T47D (cell line): ENCODE measurements at places on chromosomes 2 and 18.

GRCh38 chr18:10094154-10094553 lies 180.3 kb downstream of the VAPA start:
- DNase-seq = no peak

DNA sequence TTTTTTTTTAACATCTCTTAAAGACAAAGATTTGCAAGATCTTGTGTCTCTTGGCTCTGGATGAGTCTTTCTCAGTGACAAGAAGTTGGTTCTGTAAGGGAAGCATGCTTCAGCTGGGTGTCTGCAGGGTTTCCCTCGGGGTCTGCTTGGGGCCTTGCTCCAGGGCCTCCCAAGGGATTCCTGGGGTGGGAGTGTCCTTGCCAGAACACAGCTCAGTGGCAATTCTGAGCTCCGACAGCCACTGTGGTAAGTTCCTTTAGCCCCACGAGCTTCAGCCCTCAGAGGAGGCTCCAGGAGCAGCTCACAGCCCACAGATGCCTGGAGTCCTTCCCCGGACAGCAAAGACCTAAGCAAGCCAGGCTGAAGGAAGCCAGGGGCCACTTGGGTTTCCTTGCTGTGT lies 52.4 kb downstream of the EMX1 start:
- DNase-seq = no peak

- DNase-seq = no peak
These were observed 72.3 kb downstream of the BARD1 start for GRCh38 chr2:214737188-214737587.

DNA sequence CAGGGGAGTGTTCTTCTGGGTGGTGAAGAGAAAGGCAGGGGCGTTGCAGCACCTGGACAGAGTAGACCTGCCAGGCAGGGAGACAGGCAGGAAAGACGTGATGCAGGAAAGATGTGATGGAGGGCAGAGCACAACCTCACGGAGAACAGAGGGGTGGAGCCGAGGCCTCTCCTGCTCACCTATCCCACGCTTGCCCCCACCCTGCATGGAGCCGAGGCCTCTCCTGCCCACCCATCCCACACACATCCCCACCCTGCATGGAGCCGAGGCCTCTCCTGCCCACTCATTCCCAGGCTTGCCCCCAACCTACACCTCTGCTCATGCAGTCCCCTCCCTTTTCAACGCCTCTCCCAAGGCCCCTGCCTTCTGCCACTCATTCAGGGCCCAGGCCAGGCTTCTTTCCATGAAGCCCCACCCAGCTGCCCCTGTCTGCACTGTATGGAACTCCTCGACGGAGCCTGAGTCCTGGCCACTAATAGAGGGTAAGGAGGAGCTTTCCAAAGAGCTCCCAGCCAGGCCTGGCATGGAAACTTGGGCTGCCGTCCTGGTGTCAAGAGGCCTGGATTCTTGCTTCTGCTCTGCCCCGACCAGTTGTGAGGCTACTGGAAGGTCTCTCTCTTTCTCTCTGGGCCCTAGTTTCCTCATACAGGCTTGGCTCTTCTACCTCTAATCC lies 32.0 kb upstream of the LOXHD1 start:
- no peak for DNase-seq

DNA sequence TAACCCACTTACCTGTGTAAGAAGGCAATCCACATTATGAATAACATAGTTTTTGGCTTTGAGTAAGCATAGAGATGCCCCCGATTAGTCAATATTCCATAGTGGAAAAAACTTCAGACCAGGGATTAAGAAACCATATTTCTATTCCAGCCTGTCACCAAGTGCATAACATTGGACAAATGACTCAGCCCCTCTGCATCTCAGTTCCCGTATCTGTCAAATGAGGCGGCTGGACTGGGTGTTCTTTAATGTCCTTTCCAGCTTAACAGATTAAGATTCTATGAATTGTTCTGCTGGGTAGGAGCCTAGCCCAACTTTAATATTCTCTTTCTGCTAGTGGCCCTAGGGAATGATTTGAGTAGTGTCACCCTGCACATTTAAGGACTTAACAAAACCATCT lies 11.8 kb upstream of the FTCDNL1 start:
- DNase-seq = no peak

DNA sequence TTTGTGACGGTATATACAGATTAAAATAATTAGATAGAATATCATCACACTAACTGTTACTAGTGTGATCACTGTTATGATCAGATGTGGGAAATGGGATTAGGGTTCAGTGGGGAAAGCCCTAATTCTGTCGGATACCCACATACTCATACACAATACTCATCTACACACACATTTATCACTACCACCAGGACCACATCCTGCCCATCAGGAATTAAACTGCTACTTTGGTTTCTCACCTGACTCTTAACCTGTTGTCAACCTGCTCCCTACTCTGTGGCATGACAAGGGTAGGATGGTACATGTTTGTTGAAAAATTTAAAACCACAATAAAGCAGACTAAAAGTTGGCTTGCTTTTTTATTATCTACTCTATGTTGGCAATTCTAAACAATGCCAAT lies 24.8 kb upstream of the CYP26B1 start:
- no peak for DNase-seq

DNA sequence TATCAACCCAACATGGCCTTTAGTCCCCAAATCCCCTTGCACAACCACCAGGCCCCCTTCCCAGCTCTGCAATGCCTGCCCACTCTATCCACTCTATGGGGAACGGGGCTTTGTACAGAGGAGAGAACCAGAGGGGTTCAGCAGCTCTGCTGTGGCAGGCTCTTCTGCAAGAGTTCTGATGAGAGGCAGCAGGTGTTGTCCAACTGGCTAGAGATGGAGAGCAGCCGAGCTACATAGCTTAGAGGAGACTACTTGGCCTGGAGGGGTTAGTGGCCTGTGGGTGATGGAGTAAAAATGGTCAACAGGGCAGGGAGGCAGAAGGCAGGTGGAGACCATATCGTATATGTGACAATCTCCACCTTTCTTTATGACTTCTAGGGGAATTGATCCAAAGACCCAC lies 103.0 kb downstream of the QPCT start:
- DNase-seq = no peak

DNA sequence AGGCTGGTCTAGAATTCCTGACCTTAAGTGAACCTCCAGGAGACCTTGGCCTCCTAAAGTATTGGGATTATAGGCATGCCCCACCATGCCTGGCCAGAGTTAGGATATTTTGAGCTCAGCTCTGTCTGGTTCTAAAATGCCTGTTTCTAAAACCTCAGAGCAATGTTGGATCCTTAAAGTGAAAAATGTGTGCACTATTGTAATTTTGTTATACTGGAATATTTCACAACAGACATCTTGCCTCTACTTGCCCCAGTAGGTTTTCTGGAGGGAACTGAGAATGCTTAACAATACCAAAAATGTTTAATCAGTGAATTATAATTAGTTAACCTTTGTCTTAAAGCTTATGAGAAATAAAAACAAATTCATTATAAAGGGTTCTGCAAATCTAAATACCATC lies 144.6 kb upstream of the CCDC195 start:
- DNase-seq = no peak

GRCh38 chr2:169507698-169508097 lies 1.8 kb upstream of the KLHL41 start:
- no peak for DNase-seq

GRCh38 chr2:164700390-164700789 lies 79.1 kb upstream of the GRB14 start:
- DNase-seq = no peak

- DNase-seq = peak; percentile 62
These were observed 77.4 kb downstream of the DCDC2C start for GRCh38 chr2:3780477-3781402.

GRCh38 chr2:56266761-56267414 lies 83.1 kb downstream of the CCDC85A start:
- DNase-seq = no peak

DNA sequence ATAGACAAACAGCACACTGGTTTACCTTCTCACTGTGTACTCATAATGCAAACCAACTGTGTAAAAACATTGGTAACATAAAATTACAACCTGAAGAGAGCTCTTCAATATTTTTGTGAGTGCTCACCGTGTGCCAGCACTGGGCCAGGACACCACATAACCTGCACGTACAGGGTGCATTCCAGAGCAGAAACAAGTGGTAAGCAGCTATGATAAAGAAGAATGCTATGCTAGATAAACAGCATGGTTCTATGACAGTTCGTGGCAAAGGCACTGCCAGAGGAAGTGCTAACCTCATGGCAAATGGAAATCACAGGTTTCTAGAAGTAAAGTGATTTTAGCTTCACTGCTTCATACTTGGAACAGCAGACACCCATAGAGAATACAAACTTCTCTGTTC lies 343.5 kb downstream of the MTX2 start:
- DNase-seq = no peak

DNA sequence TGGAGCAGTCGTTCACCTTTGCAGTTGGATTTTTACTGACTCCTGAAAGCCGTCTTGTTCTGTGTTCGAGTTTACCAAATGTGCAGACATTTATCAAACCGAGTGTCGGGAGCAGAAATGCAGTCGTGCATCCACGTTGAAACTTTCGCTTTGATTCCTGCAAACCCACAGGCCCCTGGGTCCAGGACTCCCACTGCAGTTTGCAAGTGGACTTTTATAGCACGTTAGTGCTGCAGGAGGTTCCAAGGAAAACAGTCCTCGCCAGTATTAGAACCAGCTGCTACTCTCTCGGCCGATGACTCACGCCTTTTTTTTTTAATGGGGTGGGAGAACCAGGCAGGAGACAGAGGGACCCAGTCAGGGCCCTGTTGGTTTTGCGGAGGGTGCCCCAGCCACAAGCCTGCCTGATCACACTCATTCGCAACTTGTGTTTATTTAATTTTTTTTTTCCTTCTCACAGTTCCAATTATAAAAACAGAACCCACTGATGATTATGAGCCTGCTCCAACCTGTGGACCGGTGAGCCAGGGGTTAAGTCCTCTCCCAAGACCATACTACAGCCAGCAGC lies 90.1 kb downstream of the NFATC1 start:
- no peak for DNase-seq

GRCh38 chr18:55875371-55875901 lies 287.4 kb upstream of the TCF4 start:
- no peak for DNase-seq
